ENCODE measurements at places on chromosomes 5 and 9. TPM values are rescaled to one million over a fixed set of nuclear protein-coding genes. Genes with fewer than 3 reads are reported as not detected.

The SLC27A6 gene
- 24.0 TPM for total RNA-seq

The ASS1 gene
- 93.8 TPM for total RNA-seq

The PCDHB5 gene
- total RNA-seq, result 8.6 TPM

The PRUNE2 gene
- 561 TPM for total RNA-seq

The KCNMB1 gene
- total RNA-seq, result 72.7 TPM

The HTR1A gene
- not detected for total RNA-seq

The LCP2 gene
- 5.5 TPM for total RNA-seq

All from gastroesophageal sphincter (tissue), 4 donors.